Myocyte (in vitro differentiated cells): ENCODE measurements at places on chromosomes 16 and 17.

GRCh38 chr17:75344666-75345065 is 55.4 kb upstream of the SLC25A19 start:
- DNase-seq, result peak; percentile 76

DNA sequence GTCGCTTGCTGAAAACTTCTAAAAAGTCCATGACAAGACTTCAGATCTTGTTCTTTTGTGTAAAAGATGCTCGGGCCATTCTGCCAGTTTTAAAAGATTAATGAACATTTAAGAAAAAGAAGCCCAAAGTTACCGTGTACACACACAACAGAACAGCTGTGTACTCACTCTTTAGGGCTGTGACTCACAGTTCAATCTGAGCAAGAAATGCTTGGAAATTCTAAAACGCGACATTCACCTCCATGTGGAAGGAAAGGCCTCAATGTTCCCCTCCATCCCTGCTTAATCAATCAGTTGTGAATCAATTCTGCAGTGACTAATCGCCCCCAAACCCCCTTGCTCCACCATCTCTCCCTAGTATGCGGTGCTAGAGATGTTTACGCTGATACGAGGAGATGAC is 609.9 kb upstream of the SALL1 start:
- DNase-seq, result no peak

- peak; percentile 61 for DNase-seq
Observed at GRCh38 chr16:86517652-86518258, 7.4 kb downstream of the FOXF1 start.

- DNase-seq, result no peak
Observed at GRCh38 chr16:1026057-1026783, 44.6 kb downstream of the SOX8 start.
